ENCODE measurements at places on chromosomes 7 and 10. TPM values are rescaled to one million over a fixed set of nuclear protein-coding genes. Genes with fewer than 3 reads are reported as not detected.
A peak's percentile ranks its signal among the peaks of the same experiment; 100 is the strongest.

GRCh38 chr7:12137283-12137682 lies 73.8 kb upstream of the TMEM106B start:
- DNase-seq: no peak

DNA sequence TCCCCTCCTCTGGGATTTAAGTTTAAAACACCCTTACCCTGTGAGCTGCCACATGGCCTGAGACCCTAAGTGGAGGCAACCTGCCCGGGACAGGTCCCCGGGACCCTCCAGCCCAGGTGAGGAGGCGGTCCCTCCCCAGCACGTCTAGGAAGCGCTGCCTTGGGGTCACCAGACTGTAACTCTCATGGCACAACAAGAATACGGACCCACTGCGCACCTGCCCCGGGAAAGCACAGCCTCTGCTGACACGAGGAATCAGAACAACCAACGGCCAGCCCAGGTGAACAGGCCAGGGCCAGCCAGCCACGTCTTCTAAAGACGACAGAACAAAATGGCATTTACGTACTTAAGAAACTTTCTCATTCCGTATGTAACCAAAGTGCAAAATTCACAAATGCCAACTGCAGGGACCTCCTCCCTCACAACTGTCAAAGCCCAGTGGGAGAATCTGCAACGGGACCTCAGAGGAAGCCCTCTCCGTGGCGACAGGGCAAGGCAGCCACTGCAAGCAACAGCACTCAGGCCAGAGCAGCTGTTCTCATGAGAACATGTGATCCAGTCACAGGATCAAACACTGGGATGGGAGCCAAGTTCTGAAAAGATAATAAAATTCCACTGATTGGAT lies 208.4 kb downstream of the DIP2C start:
- no peak for DNase-seq

DNA sequence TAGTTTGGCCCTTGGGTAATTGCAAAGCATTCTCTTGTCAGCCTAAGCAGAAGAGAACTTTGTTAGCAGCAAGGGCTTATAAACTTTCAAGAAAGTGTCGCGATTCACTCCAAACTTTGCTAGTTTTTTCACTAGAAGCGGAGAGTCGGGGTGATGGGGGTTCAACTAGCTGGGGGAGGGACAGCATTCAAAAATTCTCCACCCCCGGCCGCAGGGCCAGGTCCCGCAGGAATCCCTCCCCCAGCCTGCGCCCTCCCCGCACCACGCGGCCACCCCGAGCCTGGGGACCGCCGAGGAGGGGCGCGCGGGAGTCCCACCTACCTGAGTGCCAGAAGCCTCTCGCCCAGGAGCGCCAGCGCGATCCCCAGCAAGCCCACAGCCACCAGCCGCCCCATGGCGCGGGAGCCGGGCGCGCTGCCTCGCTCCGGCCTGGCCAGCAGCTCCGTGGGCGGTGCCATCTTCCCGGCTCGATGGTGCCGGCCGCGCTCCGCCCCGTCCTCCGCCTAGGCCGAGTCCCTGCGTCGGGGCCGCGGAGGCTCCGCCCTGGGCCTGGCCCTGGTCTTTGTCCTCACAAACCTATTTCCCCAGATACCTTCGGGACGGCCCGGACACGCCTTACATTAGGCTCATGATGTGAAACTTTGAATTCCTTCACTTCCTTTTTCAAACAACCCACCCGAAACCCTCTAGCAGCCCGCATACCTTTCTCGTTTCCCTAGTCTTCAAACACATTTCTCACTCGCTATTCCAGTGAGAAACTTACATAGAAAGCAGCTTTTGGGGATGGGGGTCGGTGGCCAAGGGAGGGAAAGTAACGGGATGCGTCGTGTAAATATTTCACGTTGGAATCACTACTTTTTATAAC lies at the start of gene PON2:
TSS of gene PON2 (minus strand) at position 472 of the 865 bp plus-strand sequence. CDS start at position 395, 77 bp downstream.
- DNase-seq: peak; percentile 90

DNA sequence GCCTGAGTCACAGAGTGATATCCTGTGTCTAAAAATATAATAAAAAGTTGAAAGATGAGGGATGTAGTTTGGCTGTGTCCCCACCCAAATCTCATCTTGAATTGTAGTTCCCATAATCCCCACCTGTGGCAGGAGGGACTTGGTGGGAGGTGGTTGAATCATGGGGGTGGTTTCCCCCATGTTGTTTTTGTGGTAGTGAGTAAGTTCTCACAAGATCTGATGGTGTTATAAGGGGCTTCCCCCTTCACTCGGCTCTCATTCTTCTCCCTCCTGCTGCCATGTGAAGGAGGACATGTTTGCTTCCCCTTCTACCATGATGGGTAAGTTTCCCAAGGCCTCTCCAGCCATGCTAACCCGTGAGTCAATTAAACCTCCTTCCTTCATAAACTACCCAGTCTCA lies 25.1 kb upstream of the UBE3C start:
- no peak for DNase-seq

DNA sequence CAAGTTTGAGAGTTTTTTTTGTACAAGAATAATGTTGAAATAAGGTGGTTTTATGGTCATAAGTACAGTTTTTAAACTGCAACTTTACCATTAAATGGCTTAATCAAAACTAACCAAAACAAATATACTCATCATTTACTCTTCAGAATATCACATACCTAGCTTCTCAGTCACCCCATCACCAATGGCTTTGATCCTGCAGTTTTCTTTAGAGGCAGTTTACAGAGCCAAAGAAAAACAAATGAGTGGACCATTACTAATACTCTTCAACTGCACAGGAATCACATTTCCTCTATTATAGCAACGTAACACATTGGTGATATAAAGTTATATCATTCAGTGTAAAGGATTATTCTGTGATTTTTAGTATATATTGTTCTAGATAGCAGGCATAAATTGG lies 576.1 kb upstream of the LRRTM3 start:
- no peak for DNase-seq

- no peak for DNase-seq
Observed at GRCh38 chr10:116316503-116316902, 7.7 kb upstream of the CCDC172 start.

- DNase-seq: no peak
Observed at GRCh38 chr7:91543646-91544045, 279.4 kb downstream of the FZD1 start.

DNA sequence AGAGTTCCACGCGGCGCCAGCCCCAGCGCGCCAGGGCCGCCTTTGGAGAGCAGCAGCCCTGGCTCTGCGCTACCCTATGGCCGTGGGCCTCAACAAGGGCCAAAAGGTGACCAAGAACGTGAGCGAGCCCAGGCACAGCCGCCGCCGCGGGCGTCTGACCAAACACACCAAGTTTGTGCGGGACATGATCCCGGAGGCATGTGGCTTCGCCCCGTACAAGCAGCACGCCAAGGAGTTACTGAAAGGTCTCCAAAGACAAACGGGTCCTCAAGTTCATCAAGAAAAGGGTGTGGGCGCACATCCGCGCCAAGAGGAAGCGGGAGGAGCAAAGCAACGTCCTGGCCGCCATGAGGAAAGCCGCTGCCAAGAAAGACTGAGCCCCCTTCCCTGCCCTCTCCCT lies 144.1 kb downstream of the SRPK2 start:
- no peak for DNase-seq

GRCh38 chr7:96669812-96670211 lies 39.8 kb downstream of the SEM1 start:
- no peak for DNase-seq

DNA sequence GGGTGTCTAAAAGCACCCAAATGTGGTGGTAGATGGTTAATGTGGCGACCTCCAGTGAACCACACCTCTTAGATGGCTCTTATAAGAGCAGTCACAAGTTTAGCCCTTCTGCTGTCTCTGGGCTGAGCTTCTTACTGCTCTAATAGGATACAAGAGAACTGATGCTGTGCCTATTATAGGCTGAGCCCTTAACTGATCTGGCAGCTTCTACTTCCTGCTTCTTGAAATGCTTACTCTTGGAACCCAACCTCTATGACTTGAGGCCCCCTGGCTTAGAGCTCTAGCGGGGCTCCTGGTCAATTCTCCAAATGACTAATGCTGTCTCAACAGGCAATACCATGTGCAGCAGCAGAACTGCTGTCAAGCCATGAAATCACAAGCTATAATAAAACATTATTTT lies 35.0 kb upstream of the LSM8 start:
- no peak for DNase-seq

DNA sequence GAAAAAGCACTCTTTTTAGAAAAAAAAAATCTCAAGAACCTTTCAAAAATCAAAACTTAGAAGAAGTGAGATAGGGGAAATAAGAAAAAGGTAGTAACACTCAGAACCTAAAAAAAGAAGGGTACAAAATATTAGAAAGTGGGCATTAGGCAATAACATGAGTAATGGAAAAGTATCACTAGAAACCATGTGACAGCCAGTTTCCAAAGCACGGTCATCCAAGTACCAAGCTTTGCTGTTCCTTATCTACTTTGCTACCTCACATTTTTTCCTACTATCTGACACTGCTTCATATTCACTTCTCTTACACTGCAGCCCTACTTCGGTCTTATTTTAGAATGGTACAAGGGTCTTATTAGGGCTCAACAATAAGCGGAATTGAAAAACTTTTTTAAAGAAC lies 30.3 kb downstream of the IMMP2L start:
- no peak for DNase-seq

DNA sequence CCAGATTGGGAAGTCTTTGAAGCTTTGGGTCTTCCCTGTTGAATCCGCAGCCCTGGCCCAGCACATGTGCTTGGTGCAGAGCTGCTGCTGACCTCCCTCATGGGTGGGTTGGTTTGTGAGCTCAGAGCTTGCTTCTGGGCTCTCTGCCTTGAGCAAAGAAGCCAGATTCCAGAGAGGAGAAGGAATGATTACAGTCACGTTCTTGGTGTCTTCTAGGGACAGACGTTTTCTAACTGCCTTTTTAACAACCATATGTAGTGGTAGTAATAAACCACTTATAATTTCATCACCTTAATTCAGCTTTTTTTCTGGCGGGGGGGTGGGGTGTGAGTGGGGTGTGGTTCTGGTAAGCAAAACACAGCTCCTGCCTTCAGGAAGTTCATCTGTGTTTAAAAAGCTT lies 39.5 kb downstream of the LRMDA start:
- DNase-seq: no peak

- DNase-seq: no peak
Observed at GRCh38 chr7:30905078-30906012, 6.3 kb upstream of the AQP1 start.

DNA sequence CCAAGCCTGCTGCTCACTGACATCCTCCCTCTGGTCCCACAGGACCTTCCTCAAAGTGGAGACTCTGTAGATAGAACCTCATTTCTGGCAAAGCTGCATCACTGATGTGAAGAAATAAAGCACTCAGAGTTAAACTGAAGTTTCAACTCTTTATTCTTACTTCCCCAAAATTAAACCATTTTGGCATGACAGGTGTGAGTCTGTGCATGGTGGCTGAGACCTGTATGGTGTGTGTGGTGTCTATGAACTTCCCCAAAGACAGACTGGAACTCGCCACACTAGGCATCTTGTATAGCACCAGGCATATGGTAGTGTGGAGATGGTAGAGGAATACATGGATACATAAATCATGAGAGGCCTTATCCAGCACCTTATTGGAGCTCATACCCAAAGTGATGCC lies 6.6 kb upstream of the WDFY4 start:
- no peak for DNase-seq

DNA sequence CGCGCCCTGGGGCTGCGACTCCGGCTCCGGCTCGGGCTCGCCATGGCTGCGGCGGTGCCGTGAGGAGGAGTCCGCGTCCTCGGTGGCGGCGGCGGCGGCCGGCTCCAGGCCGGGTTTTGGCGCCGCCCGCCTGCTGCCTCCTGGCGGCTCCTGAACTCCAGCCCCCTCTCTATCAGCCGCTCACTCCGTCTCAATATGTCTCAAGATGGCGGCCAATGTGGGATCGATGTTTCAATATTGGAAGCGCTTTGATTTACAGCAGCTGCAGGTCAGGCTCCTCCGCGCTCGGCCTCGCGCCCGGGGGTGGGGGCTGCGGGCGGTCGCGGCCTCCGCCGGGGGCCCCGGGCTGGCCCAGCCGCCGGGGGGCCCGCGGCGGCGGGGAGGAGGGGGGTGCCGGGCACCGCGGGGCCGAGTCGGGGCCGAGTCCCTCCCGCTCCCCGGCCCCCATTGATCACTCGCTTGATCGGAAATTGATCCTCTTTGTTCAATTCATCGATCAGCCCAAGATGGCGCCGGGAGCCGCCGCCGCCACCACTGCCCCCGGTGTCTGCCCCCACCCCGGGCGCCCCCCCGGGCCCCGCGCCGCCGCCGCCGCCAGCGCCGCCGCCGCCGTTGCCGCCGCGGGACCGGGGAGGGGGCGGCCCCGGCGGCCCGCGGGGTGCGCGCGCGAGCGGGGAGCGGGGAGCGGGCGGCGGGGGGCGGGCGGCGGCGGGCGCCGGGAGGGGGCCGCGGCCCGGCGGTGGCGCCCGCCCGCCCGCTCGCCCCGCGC lies 1.4 kb upstream of the CUX1 start:
- DNase-seq: peak; percentile 70

- no peak for DNase-seq
Observed at GRCh38 chr10:80509403-80510161, 28.1 kb upstream of the SH2D4B start.

DNA sequence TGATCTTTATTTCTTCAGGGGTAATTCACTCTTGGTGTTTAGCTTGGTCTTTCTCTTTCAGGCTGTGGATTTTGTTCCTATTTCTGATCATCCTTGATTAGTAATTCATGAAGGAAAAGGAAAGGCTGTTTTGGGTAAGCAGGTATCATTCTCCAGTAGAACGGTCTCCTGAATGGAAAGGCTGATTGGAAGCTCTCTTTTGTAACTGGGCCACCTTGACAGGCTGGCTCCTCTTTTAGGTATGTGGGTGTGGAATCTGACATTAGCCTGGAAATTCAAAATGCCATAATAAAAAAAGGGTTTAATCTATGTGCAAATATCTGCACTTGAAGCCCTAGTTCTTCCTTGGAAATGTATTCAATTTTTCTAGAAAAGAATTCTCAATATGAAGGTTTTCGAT lies 18.9 kb downstream of the TAS2R39 start:
- DNase-seq: no peak

- DNase-seq: no peak
Observed at GRCh38 chr7:117195361-117196029, 127.4 kb downstream of the WNT2 start.

DNA sequence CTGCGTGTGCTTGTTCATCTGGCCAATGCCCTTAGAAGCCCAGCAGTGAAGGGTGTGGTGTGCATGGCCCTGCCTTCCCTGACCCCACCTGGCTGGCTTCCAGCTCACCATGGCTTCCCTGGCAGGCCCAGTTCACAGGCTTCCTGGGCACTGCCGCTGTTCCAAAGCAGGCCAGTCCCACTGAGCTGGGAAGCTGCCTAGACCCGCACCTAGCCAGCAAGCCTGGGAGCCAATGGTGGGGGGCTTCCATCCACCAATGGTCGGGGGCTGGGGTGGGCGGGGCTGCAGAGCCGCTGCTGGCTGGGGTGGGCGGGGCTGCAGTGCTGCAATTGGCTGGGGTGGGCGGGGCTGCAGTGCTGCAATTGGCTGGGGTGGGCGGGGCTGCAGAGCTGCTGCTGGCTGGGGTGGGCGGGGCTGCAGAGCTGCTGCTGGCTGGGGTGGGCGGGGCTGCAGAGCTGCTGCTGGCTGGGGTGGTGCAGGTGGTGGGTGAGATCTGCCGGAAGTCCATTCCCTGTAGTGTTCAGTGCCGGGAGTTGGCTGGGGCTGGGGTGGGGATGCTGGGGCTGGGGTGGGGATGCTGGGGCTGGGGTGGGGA lies 12.4 kb downstream of the CALY start:
- DNase-seq: peak; percentile 62

Gene PLEKHS1
- not detected for total RNA-seq

Gene GNGT1
- total RNA-seq: not detected

Gene TRA2A
- 52.7 TPM for total RNA-seq

Gene ACBD7
- total RNA-seq: 2.6 TPM

Gene CLDN15
- total RNA-seq: 2.2 TPM

Gene CLDN4
- 28.2 TPM for total RNA-seq

Gene C10orf90
- not detected for total RNA-seq

Gene ZRANB1
- 20.7 TPM for total RNA-seq

Gene MBL2
- 9.2 TPM for total RNA-seq

Gene ZNF479
- not detected for total RNA-seq

Gene CLCN1
- total RNA-seq: not detected

Measured in HepG2 (cell line).